ENCODE measurements at places on chromosomes 4 and X. TPM values are rescaled to one million over a fixed set of nuclear protein-coding genes. Genes with fewer than 3 reads are reported as not detected.
A peak's percentile ranks its signal among the peaks of the same experiment; 100 is the strongest.

Gene SHROOM4
- total RNA-seq, result 11.2 TPM

Gene PRSS48
- total RNA-seq, result not detected

Gene SLC10A4
- 0.22 TPM for total RNA-seq

Gene LIMCH1
- 169 TPM for total RNA-seq

Gene CXCL10
- total RNA-seq, result 1.5 TPM

Gene TCEAL8
- total RNA-seq, result 8.9 TPM

Gene PHEX
- not detected for total RNA-seq

Gene GIMD1
- total RNA-seq, result not detected

Gene SH3D19
- 26.9 TPM for total RNA-seq

Gene FAM9C
- total RNA-seq, result 0.04 TPM

Gene NPY1R
- 0.55 TPM for total RNA-seq

Gene IBSP
- total RNA-seq, result not detected

Gene SSX7
- total RNA-seq, result not detected

DNA sequence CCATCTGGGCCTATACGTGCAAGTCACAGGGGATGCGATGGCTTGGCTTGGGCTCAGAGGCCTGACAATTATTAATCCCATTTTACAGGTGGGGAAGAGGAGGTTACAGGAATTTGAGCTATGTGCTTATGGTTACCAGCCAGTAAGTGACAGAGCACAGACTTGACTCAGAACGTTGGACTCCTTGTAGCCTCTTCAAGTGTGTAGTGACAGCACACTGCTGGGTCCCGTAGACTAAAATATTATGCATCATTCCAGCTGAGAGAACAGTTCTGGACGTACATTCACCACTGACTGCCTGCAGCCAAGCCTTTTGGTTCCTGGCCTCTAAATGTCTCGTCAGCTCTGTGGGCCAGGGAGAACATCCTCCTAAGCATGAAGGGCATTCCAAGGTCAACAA, 314.5 kb downstream of the GPAT3 start:
- no peak for DNase-seq

- no peak for DNase-seq
Measured at GRCh38 chr4:24315056-24315455, 269.3 kb downstream of the DHX15 start.

- DNase-seq, result no peak
Measured at GRCh38 chrX:38627683-38628082, 66.3 kb downstream of the TSPAN7 start.

- no peak for DNase-seq
Measured at GRCh38 chr4:4455210-4455865, 68.4 kb downstream of the NSG1 start.

- no peak for DNase-seq
Measured at GRCh38 chr4:76697129-76697803, 200.7 kb downstream of the SOWAHB start.

- DNase-seq, result peak; percentile 45
Measured at GRCh38 chrX:66328950-66329596, 165.0 kb downstream of the HEPH start.

DNA sequence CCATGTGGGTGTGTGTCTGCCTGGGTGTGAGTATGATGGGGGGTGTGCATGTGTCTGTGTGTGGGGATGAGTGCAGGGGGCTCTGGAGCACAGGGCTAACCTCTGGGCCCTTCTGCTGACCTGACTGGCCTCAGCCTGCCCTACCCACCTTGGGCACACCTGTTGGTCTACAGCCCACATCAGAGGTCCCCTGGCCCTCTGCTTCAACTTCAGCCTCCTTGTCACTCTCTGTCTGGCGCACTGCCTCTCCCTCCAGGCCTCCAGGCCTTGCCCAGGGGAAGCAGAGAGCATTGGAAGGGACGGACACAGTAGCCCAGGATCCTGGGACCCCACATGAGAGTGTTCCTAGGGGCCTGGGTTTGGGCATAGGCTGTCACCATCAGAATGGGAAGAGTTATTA, 115.4 kb downstream of the EFNB1 start:
- DNase-seq, result no peak

DNA sequence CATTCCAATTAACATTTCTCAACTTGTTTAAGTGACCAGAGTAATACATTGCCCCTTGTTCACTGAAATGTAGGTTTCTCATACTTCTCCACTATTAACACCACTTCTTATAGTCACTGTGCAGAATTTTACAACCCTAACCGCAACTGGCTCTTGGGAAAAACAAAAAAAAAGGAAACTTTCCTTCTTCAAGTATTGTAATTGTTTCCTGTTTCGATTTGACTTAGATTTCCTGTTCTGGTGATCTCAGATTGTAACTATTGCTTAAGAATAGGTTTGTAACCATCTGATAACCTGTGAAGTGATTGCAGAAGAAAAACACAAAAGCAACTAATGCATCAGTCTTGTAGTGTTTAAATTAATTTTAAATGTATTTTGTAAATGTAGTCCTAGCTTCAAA, 594.7 kb upstream of the GALNT7 start:
- no peak for DNase-seq

- no peak for DNase-seq
Measured at GRCh38 chr4:126223784-126224407, 909.1 kb downstream of the FAT4 start.

DNA sequence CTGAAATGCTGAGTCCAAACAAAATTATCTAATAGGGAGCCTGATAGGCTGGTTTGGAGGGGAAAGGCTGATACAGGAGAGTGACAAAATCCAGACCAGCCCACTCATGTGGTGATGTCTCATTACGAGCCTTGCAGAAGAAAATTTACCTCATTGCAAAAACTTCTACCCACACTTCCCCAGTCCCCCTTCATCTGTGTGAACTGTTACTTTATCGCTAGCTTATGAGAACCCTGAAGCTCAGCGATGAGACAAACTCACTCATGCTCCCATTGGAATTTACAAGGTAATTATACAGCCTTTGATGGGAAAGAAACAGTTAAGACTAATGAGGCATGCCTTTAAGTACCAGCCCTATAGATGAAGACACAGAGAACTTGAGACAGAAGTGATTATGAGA, 76.1 kb downstream of the ARHGAP6 start:
- no peak for DNase-seq

GRCh38 chr4:1575418-1576303, 108.5 kb downstream of the FAM53A start:
- peak; percentile 42 for DNase-seq

GRCh38 chr4:183256756-183257385, 63.2 kb downstream of the CLDN22 start:
- DNase-seq, result peak; percentile 69

DNA sequence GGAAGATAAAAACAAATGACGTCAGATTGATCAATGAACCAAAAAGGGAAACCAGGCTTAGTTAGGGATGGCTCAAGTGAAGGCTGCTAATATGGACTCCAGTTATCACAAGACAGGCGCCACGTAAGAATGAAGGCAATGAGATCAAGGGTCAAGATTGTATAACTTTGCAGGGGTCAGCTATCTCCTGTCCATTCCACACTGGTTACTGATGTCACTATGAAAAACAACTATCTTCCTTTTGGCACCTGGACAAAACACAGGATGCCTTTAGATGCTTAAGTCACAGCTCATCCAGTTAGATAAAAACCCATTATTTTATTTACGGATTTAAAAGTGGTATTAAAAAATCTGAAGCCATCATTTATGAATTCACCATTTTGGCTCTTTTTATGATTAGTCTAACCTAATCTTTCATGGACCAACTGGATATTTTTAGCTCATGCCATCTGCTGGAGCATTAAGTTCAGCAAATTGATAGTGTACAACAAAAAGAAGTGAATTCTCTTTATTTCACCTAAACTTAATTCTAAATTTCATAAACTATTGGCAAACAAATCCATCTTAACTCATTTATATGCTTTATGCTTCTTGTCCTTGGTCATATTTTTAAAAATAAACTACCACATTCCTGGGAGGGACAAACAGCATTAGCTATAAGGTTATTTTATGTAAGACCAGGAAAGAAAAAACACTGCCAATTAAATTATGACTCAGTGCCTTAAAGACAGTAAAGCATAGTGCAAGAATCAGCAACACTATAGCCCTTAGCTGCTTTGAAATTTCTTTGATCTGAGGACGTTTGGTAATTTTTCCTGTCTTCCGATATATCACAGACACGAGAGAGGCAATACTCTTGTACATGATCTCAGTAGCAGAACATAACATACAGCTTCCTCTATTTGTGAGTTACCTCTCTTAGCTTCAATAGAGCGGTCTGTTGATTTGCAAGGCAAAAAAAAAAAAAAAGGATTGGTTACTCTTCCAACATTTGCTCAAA, 27.0 kb downstream of the DHX15 start:
- no peak for DNase-seq

DNA sequence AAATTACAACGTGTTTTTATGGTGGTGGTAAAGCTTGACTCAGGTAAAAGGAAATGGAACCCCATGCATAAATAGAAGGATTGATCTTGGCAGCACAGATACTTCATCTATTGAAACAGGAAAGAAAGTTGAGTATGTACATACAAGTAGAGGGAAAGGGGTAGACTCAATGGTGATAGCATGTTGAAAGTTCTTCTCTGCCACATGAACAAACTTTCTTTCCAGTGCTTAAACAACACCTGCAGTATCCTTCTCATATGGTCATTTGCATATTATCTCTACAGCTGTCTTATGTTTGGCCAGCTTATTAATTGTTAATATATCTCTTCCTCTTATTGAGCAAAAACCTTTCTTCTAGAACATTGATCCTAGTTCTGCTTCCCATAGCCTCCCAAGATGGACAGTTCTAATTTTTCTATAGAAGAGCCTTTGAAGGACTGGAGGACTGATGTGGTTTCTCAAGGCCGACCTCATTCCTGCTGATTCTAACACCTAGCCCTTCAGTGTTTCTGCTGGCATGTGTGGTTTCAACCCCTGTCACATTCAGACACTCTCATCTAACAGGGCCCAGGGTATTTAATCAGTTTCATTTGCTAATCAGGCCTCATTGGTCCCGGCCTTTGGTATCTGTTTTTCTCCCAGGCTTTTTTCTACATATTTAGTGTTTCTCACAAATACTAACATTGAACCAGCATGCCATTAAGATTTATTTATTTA, 108.1 kb upstream of the SPRY1 start:
- DNase-seq, result no peak

- no peak for DNase-seq
Measured at GRCh38 chrX:10142041-10142599, 14.7 kb upstream of the CLCN4 start.

DNA sequence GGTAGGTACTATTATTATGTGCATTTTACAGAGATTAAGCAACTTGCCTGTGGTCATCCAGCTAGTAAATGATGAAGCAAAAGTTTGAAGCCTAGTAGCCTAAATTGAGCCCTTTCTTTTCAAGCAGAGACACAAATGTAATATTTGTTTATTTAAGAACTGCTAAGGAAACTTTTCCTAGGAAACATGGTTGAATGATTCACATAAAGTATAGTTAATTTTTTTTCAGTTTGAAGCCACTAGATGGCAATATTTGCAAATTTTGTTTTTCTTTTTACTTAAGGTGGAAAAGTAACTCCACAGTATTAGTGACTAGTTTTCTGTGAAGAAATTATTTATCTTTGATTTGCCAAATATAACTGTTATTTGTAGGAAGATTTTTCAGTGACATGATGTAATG, 52.8 kb upstream of the ANKRD17 start:
- DNase-seq, result no peak

GRCh38 chr4:8771666-8772065, 100.0 kb downstream of the HMX1 start:
- no peak for DNase-seq

DNA sequence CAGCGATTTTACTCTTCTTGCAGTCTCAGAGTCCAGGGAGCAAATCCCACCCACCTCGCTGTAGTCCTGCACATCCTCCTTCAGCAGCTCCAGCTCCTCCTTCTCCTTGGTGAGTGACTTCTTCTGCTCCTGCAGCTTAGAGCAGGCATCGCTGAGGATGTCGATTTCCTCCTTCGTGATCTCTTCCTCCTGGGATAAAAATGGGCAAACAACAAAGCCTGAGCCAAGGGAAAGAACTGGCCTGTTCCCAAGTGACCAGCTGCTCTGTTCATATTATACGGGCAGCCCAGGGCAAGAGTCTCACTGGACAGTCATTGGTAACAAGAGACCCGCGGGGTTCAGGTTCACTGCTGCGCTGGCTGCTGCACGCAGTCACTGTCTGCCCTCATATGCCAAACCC, 26.2 kb downstream of the FGFR3 start:
- peak; percentile 87 for DNase-seq

GRCh38 chrX:13685126-13685763, 3.7 kb upstream of the RAB9A start:
- no peak for DNase-seq

GRCh38 chr4:85113706-85114105, 147.2 kb upstream of the WDFY3 start:
- DNase-seq, result no peak

- no peak for DNase-seq
Measured at GRCh38 chr4:7499661-7500060, 64.9 kb upstream of the PSAPL1 start.
